ENCODE measurements at places on chromosomes 13 and 19.

- peak; percentile 98 for DNase-seq
Observed at GRCh38 chr19:10835754-10836478, at the start of gene TMED1. TMED1 (minus strand) TSS chr19:10836212; CDS start chr19:10836191, 21 bp downstream.

- DNase-seq, result no peak
Observed at GRCh38 chr13:31064636-31065035, 97.1 kb downstream of the HSPH1 start.

GRCh38 chr13:112683581-112683980 is 6.3 kb upstream of the ATP11A start:
- no peak for DNase-seq

- no peak for DNase-seq
Observed at GRCh38 chr19:31706691-31707620, 357.7 kb upstream of the TSHZ3 start.

GRCh38 chr13:62126400-62126799 is 710.8 kb upstream of the PCDH20 start:
- DNase-seq, result no peak

GRCh38 chr19:8150178-8150865 is 930 bp upstream of the FBN3 start:
- DNase-seq, result no peak

DNA sequence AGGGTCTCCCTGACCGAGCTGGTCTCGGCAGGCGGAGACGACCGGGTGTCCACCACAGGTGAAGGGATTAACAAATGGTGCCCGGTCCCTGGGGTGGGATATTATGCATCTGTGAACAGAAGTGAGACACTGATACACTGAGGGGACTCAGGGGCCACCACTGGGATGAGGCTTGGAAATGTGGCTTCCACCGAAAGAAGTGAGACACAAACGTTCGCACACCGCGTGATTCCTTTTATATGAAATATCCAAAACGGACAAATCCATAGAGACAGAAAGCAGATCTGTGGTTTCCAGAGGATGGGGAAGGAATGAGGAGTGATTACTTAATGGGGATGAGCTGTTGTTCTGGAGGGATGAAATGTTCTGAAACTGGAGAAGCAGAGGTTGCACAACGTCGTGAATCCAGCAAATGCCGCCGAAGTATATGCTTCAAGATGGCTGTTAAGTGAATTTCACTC is 47.5 kb downstream of the C13orf46 start:
- no peak for DNase-seq

DNA sequence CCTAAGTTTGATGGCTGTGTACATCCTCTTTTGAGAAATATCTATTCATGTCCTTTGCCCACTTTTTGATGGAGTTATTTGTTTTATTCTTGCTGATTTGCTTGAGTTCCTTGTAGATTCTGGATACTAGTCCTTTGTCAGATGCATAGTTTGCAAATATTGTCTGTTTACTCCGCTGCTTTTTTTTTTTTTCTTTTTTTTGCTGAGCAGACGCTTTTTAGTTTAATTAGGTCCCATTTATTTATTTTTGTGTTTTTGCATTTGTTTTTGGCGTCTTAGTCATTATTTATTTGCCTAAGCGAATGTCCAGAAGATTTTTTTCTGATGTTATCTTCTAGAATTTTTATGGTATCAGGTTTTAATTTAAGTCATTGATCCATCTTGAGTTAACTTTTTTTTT is 114.9 kb downstream of the GPC6 start:
- no peak for DNase-seq

- no peak for DNase-seq
Observed at GRCh38 chr13:74867460-74867859, 614.5 kb downstream of the TBC1D4 start.

DNA sequence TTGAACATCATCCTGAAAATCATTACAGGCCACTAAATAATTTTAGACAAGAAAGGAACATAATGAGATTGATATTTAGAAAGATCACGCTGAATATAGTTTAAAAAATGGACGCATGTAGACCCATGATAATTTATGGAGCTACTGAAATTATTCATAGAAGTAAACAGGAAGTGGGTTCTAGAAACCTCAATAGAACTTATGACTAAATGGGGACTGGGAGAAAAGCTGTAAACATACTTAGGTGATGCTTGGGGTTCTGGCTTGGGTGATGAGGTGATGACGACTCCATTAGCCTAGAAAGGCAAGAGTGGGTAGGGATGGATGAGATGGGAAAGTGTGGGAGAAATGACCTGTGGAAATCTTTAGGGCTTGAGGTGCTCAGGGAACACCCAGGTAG is 484.0 kb downstream of the MYO16 start:
- DNase-seq, result no peak

DNA sequence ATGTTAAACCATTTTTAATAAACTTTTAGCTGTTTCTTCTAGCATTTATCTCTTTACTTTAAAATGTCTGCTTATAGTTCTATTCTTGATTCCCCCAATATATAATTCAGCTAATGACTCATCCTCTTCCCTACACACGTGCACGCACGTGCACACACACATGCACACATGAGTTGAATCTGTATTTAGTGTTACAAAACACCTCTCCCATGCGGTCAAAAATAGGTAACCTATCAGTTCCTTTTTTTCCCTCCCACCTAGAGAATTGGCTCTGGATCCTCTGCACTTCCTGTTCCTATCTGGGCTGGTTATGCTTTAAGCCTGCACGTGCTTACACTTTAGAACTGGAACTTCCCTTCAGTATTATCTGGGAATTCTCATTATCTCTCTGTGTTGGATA is 144.1 kb downstream of the PAN3 start:
- DNase-seq, result no peak

GRCh38 chr19:50925734-50926133 is 14.5 kb upstream of the KLK4 start:
- DNase-seq, result no peak

DNA sequence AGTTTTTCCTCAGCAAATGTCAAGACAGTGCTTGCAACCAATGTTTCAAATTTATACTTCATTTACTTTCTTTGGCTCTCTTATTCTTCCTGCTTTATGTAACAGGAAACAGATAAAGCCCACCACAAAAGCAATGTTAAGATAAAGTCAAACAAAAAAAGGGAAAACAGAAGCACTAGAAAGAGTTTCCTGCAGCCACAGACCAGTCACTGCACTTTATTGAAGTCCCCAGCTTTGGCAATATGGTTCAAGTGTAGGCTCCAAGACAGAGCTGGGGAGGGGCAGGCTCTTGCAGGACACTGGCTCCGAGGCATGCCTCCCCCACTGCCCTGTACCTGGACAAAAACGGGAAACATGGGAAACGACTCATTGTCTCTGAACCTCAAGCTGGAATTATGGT is 15.3 kb upstream of the CDC16 start:
- no peak for DNase-seq

- DNase-seq, result no peak
Observed at GRCh38 chr13:86933676-86934075, 737.5 kb upstream of the SLITRK5 start.

GRCh38 chr13:46659413-46660065 is 106.6 kb downstream of the LRCH1 start:
- no peak for DNase-seq

DNA sequence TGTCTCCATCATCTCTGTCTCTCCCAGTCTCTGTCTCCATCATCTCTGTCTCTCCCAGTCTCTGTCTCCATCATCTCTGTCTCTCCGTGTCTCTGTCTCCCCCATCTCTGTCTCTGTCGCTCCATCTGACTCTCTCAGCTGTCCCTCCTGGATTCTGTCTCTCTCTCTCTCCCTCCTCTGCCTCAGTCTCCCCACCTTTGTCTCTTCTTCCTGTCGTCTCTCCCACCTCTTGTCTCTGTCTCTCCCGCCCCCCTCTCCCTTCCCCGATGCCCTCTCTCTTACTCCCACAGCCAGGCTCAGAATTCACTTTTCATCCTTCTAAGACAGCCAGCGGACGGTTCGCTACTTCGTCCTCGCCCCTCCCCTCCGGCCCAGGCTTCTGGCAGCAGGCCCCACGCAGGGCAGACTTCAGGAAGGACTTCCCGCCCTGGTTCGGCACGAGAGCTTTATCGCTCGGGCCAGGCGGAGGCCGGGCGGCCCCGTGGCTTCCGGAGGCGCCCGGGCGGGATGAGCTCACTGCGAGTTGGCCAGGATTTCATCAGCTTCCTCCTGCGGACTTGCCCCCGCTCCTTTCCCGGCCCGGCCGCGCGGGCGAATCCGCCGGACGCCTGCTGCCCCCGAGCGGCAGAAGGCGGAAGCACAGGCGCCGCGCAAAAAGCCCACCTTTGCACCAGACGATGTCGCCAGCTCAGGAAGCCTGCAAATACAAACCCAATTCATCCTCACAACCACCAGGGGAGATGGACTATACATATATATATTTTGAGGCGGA is 12.4 kb upstream of the CCDC9 start:
- peak; percentile 90 for DNase-seq

DNA sequence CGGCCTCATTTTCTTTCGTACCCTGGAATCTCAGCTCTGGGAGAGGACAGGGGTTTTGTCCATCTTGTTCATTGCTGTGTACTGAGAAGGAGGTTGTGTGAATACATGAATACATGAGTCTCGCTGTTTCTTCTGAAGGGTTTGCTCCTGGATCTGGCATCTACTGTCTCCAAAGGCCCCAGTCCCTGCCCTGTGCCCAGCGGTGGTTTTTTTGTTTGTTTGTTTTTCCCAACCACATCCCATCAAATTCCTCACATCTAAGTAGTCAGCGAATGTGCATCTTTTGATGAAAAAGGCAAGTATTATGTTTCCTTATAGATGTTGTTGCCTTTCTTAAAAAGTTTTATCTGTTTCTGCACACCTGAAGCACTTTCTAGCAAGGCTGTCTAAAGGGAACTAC is 12.5 kb downstream of the DCAF15 start:
- no peak for DNase-seq

DNA sequence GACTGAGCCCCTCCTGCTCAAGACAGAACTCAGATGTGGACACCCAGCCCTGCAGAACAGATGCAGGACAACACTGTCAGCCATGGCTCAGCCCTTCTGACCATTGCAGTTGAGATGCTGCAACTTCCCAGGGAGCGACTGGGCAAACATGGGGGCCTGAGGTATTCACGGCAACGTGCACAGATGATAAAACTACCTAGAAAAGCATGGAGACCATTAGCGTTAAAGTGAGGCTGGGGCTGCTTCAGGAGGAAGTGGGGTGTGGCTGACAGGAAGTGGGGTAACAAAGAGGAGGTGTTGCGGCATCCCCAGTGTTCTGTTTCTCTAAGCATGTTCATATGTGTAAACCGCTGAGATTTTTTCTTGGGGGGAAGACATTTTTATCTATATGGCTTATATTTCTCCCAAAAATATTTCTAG is 1.3 kb upstream of the SIGLEC9 start:
- DNase-seq, result peak; percentile 88

DNA sequence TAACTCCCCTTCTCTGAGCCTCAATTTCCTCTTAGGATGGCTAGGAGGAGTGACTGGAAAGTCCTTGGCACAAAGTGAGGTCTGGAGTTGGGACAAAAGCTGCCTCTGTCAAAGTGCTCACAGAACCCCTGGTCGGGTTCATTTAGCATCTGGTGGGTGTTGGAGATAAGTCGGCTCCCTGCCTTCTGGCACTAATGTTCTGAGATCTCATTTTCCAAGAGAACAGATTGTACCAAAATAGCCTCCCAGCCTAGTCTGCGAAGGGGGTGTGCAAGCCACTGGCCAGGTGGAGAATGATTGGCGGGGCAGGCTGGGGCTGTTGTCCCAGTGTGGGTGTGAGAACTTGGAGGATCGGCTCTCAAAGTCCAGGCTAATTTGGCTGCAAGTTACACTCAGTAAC is 20.7 kb upstream of the NWD1 start:
- DNase-seq, result no peak

DNA sequence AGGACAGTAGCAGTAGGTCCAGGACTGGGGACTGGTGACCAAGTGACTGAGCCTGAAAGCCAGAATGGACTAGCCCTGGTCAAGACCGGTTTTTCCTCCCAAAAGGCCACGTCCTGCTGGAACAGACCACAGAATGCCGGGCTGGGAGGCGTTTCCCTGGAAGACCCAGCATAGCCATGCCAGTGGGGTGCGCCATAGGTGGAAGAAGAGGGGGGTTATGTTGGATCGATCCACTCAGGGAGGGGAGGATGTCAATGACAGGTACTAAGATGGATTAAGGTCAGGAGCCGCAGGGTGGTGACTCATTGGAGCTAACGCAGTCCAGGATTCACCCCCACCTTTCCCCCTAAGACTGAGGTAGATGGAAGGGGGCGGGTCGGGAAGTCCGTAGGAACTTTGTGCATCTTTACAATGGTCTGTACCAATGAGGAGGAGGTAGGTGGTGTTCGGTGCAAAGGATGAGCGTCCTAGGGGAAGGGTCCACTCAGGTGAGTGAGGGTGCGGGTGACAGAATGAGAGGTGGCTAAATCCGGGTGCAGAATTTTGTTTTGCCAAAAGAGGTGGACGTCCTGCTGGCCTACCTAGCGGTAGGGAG is 21.0 kb downstream of the VASP start:
- no peak for DNase-seq

- DNase-seq, result no peak
Observed at GRCh38 chr13:100597253-100597652, 8.7 kb upstream of the GGACT start.

- DNase-seq, result peak; percentile 48
Observed at GRCh38 chr13:108176685-108177274, 38.6 kb downstream of the LIG4 start.

- no peak for DNase-seq
Observed at GRCh38 chr13:113083402-113084061, 22.1 kb upstream of the F7 start.

DNA sequence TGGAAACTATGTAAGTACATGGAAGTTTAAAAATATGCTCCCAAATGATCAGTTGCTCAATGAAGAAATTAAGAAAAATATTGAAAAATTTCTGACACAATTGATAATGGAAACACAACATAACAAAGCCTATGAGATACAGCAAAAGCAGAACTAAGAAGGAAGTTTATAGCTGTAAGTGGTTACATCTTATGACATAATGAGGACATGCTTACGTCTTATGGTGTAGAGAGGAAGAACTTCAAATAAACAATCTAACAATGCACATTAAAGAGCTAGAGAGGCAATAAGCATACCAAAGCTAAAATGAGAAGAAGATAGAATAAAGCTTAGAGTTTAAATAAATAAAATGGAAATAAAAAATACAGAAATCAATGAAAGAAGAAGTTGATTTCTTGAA is 50.0 kb upstream of the CEACAM21 start:
- DNase-seq, result no peak

DNA sequence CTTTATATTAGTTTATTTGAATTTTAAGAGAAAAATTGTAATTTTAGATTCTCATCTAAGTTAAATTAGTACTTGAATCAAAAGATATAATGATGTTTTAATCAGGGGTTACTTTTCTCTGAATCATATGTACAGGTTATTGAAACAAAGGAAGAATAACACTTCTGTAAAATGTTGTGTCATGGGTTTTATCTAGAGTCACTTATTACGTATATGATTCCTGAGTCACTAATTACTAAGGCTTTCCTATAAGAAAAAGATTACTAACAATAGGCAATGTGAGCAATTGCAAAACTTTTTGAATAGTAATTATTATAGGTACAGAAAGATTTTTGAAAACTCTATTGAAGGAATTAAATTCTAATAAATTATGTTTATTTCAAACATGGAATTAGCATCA is 99.2 kb upstream of the KLF5 start:
- no peak for DNase-seq

Data from CD4-positive, alpha-beta T cell (primary cell).